ENCODE measurements at places on chromosomes 3 and 15.

- DNase-seq: no peak
Measured at GRCh38 chr3:63654931-63655330, 2.5 kb downstream of the SNTN start.

DNA sequence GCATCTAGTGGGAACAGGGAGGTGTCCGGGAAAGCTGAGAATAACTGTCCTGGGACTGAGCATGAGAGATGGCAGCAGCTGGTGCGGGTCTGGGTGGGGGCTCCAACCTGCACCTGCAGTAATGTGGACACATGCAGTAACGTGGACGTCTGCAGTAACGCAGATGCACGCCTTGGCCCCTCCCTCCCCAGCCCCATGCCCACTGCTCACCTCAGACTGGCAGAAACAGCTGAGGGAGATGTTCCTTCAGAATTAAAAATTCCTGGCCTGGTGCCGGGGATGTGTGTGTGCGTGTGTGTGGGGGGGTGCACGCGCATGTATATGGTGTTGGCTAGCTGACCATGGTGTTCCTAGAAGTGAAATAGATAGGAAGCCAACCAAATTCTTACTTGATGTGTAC is 86.7 kb upstream of the OXTR start:
- DNase-seq: no peak

DNA sequence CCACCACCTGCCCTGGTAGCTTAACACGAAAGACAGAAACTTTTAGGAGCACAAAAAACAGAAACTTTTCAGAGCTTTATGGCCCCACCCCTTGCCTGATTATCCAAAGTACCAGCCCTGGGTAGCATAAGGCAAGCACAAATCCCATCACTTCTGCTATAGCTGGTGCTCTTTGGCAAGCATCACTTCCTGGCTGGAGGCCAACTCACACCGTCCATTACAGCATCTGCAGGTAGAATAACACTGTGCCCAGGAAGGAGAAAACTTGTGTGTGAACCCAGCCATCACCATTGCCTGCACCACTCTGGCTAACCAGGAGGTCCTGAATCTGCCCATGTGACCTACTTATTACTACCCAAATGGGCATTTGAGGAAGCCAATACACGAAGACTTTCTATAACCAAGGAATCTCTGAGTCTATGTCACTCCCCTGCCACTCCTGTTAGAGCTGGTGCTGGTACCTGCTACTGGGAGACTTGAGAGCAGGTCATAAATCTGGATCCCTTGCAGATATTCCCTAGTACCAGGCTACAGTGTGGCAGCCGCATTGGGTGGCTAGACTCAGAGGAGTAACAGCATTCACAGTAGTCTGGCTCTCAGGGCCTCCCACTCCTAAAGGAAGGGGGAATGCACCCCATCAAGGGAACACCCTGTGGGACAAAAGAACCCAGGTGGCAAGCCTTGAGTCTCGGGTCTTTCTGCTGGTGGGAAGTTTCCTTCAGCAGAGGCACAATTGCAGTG is 73.3 kb upstream of the AKAP13 start:
- DNase-seq: no peak

- no peak for DNase-seq
Measured at GRCh38 chr3:144458283-144458682, 486.7 kb downstream of the DIPK2A start.

GRCh38 chr15:96338074-96338765 is 7.7 kb downstream of the NR2F2 start:
- no peak for DNase-seq

- no peak for DNase-seq
Measured at GRCh38 chr15:43930079-43930478, 103.3 kb downstream of the WDR76 start.

- no peak for DNase-seq
Measured at GRCh38 chr3:157051591-157051990, 108.4 kb downstream of the CCNL1 start.

DNA sequence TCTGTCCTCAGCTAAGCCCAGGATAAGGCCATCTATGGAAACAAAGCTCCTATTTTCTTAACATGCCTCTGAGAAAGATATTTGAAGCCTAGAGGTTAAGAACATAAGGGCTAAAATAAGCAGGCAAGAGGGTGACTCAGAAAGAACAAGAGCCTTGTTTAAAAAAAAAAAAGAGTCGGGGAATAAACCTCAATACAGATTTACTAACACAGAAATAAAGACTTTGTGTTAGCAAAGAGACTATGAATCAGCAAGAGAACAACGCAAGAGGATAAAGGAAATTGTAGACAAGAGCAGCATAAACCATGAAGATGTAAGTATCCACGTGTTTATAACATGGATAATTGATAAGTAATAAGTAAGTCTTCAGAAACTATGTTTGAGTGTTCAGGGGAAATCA is 36.0 kb downstream of the RAB27A start:
- DNase-seq: no peak

DNA sequence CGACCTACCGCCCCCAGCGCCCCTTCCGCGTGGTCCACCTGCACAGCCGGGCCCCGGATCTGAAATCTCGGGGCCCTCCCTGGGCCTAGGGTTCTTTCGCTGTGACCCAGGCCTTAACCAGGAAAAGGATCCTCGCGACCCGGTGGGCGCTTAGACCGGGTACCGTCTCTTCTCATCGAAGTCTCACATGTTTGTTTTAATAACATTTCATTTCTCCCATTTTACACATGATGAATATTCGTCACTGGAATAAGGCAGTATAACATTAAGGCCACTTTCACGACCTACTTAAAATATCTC is 277 bp upstream of the DALRD3 start:
- DNase-seq: no peak

GRCh38 chr3:105974381-105974780 is 105.6 kb upstream of the CBLB start:
- no peak for DNase-seq

DNA sequence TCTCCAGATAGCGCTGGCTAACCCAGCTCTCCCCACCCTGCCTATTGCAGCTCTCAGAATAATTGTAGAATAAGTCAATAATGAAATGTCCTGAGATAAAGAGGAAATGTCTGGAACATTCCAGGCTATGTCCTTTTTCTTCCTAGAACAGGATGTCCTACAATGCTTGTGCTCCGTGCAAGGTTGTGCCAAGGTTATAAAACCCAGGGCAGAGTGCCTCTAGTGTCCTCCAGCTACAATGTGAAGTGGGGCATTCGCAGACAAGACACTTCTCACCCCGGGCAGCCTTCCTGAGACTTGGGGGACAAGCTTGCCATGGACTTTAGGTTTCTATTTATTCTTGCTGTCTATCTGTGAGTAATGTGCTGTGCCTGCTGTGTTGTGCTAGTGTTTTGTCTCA is 900.6 kb downstream of the TUSC7 start:
- no peak for DNase-seq

GRCh38 chr3:12468276-12468675 is 16.0 kb upstream of the TSEN2 start:
- no peak for DNase-seq

GRCh38 chr3:195809291-195809785 is 2.4 kb downstream of the MUC4 start:
- no peak for DNase-seq

DNA sequence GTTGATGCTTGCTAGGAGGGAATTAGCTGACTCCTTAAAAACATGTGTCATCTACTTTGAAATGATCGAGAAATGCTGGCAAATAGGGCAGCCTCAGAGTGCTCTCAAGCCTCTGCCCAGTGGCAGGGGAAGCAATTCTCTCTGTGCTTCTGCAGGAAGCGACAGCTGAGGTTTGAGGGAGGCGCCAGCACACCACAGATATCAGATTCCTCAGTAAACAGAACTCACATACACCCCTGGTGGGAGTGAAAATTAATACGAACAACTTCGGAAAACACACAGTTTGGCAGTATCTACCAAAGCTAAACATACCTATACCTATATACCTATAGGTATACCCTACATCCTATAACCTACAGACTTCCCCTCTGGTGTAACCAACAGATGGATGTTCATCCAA is 61.3 kb downstream of the NSMCE3 start:
- DNase-seq: no peak

DNA sequence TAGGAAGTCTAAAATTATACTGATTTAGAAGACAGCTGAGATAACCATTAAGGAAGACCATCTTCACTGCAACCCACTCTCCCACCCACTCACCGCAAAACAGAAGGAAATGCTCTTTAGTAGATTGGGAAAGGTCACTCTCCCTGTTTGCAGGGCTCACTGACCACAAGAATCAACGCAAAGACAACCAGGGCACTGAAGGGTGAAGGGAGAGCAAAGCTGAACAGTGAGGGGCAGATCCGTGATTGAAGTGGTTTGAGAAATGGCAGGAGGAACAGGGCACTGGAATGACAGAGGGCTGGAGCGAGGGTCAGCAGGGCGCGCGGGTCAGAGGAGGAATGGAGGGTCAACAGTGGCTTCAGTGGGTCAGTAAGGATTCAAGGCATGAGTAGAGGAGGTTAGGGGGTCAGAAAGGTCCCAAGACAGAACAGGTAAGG is 520 bp downstream of the MESD start:
- no peak for DNase-seq

GRCh38 chr3:197428117-197428801 is 127.5 kb downstream of the BDH1 start:
- peak; percentile 82 for DNase-seq

- no peak for DNase-seq
Measured at GRCh38 chr3:29515451-29515850, 234.6 kb downstream of the RBMS3 start.

- DNase-seq: no peak
Measured at GRCh38 chr3:10901296-10901945, 85.4 kb downstream of the SLC6A11 start.

GRCh38 chr15:64990168-64990470 is 405 bp upstream of the SPG21 start:
- no peak for DNase-seq

DNA sequence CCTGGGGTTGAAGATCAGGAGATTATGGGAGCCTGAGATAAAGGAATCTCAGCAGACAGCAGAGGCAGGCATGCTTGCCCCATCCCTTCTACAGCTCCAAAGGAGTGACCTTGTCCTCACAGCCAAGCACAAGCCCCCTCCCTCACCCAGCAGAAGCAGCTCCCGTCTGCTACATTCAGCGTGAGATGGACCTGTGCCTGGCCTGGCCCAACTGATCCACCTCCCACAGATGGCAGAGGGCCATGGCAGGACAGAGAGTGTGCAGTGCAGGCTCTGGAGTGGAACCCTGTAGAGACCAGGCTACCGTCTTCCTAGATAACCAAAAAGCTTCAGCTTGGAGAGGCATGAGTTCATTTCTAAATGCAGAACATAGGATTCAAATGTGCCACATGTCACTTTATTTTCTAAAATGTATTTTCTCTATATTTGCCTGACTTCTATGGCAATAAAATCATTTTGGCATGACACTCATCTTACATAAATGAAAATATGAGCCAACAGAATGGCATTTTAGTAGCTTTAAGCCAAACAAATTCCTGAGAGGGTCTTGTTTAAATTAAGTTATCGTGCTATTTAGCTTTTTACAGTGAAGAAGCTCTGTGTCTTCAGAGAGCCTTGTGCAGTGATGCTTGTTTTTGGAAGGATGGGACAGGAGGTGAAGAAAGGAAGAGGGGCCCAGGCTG is 43.7 kb downstream of the SLC12A8 start:
- DNase-seq: no peak

- no peak for DNase-seq
Measured at GRCh38 chr15:34243226-34243625, 18.4 kb downstream of the EMC4 start.

DNA sequence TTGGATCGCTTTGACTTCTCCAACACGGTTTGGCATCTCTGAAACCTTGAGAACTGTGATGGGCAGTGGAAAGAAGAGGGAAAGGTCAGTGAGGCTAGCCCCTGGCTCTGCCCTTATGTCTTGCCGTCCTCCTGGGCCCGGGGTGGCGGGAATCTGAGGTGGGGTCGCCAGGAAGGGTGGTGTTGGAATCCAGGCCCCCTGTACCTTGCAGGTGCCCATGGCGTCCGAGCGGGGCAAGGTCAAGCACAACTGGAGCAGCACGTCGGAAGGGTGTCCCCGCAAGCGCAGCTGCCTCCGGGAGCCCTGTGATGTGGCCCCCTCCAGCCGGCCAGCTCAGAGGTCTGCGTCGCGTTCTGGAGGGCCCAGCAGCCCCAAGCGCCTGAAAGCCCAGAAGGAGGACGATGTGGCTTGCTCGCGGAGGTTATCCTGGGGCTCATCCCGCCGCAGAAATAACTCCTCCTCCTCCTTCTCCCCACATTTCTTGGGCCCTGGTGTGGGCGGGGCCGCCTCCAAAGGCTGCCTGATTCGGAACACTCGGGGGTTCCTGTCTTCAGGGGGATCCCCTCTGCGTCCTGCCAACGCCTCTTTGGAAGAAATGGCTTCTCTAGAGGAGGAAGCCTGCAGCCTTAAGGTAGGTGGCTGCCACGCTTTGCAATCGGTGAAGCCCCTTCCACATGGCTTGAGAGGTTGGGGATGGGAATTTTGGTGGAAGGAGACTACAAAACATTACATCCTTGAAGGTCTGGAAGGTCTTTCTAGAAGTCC is 907 bp downstream of the TATDN2 start:
- DNase-seq: peak; percentile 86

- no peak for DNase-seq
Measured at GRCh38 chr3:34511891-34512290, 713.5 kb downstream of the PDCD6IP start.

DNA sequence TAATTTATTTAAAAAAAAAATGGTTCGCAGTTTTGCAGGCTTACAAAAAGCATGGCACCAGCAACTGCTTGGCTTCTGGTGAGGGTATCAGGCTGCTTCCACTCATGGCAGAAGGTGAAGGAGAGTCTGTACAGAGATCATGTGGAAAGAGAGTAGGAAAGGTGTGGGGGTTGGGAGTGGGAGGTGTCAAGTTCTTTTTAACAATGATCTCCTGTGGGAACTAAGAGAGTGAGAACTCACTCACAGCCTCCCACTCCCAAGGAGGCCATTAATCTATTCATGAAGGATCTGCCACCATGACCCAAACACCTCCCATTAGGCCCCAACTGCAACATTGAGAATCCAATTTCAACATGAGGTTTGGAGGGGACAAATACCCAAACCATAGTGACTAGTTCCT is 21.1 kb upstream of the ACTL6A start:
- DNase-seq: no peak

- DNase-seq: no peak
Measured at GRCh38 chr3:79406175-79406574, 361.6 kb downstream of the ROBO1 start.
